ENCODE measurements at places on chromosomes 2 and 18.

- H3K27me3 ChIP-seq = no peaks in the 10 kb centered on the region
- DNase-seq = no peak
- H3K4me3 ChIP-seq = peak overlapping the region; percentile 100
- no peaks in the 10 kb centered on the region for H3K36me3 ChIP-seq
- H3K4me1 ChIP-seq = peaks cover 43% of the 10 kb centered on the region
These were observed 684 bp upstream of the ARPC2 start for GRCh38 chr2:218216336-218216673.

- no peak overlapping the region for H3K27ac ChIP-seq
- no peaks in the 10 kb centered on the region for H3K4me1 ChIP-seq
- peaks cover 4% of the 10 kb centered on the region for H3K27me3 ChIP-seq
- DNase-seq = no peak
- no peaks in the 10 kb centered on the region for H3K36me3 ChIP-seq
These were observed 100.1 kb upstream of the ARL4C start for GRCh38 chr2:234596696-234597575.

DNA sequence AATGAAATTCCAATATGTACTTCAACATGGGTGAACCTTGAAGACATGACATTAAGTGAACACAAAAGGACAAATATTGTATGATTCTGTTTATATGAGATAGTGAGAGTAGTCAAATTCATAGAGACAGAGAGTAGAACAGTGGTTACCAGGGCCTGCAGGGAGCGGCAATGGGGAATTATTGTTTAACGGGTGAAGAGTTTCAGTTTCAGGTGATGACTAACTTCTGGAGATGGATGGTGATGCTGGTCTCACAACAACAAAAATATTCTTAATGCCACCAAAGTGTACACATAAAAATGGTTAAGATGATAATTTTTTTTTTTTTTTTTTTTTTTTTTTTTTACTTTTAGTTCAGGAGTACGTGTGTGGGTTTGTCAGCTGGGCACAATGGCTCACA, 109.4 kb upstream of the TMEM200C start:
- H3K27me3 ChIP-seq = no peaks in the 10 kb centered on the region
- H3K4me1 ChIP-seq = no peaks in the 10 kb centered on the region
- H3K4me3 ChIP-seq = no peak overlapping the region
- no peak overlapping the region for H3K27ac ChIP-seq
- no peak for DNase-seq

- H3K4me3 ChIP-seq = no peak overlapping the region
- no peaks in the 10 kb centered on the region for H3K27me3 ChIP-seq
- no peaks in the 10 kb centered on the region for H3K36me3 ChIP-seq
- no peaks in the 10 kb centered on the region for H3K4me1 ChIP-seq
- H3K27ac ChIP-seq = no peak overlapping the region
- no peak for DNase-seq
These were observed 148.1 kb downstream of the EML6 start for GRCh38 chr2:54871457-54872107.

DNA sequence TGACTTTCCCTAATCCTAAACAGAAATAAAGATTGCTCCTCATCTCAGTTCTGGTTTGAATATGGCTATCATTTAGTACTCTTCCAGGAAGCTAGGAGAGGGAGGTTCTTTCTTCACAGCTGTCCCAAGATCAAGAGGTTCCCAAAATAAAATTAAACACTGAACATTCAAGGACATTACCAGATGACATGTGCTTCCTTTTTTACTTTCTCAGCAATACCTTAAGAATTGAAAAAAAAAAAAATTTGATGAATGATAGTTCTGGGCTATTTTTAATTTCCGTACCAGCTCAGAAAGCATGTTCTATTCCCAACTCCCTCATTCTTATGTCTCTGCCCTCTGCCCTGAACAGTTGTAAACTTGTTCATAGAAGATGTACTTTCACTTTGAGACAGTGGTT, 61.7 kb upstream of the MYL1 start:
- no peak overlapping the region for H3K27ac ChIP-seq
- no peaks in the 10 kb centered on the region for H3K27me3 ChIP-seq
- no peaks in the 10 kb centered on the region for H3K36me3 ChIP-seq
- no peaks in the 10 kb centered on the region for H3K4me1 ChIP-seq
- no peak for DNase-seq
- no peak overlapping the region for H3K4me3 ChIP-seq

DNA sequence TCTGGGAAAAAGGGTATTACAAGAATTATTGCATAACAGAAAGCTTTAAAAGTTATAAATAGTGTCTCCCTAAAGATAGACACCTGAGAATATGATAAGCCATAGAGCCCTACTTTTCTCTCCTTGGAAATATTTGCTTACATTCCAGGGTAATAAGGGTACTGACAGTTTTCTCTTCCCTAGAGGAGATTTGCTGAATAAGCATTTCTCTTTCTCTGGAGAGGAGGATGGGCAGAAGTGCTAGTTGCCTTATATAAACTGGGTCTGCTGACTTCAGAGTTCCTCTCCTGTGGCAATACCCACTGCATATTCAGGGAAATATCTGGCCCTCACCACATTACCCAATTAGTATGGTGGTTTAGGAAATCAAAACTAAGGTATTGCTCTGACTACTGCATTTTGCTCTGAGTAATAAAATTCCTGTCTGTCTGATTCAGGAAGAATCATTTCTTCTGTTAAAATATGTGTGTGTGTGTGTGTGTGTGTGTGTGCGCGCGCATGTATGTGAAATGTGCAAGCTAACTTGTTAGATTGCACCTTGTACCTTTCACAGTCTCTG, 1391.3 kb downstream of the DSC3 start:
- H3K27me3 ChIP-seq = no peaks in the 10 kb centered on the region
- H3K4me1 ChIP-seq = no peaks in the 10 kb centered on the region
- no peaks in the 10 kb centered on the region for H3K36me3 ChIP-seq

- no peak overlapping the region for H3K27ac ChIP-seq
- no peak overlapping the region for H3K4me3 ChIP-seq
- no peaks in the 10 kb centered on the region for H3K4me1 ChIP-seq
These were observed 51.5 kb upstream of the PHLPP1 start for GRCh38 chr18:62663731-62664336.

- H3K4me1 ChIP-seq = peaks cover 61% of the 10 kb centered on the region
- no peak overlapping the region for H3K27ac ChIP-seq
- no peak for DNase-seq
- H3K36me3 ChIP-seq = peaks cover 95% of the 10 kb centered on the region
These were observed 8.0 kb downstream of the TGOLN2 start for GRCh38 chr2:85319796-85320195.
